ENCODE measurements at places on chromosomes 11 and 22.

GRCh38 chr11:43833657-43834073 lies 47.0 kb upstream of the ALKBH3 start:
- DNase-seq: no peak

- no peak for DNase-seq
Observed at GRCh38 chr11:66782726-66783125, 53.7 kb upstream of the SPTBN2 start.

- DNase-seq: no peak
Observed at GRCh38 chr22:46972901-46973831, 210.7 kb downstream of the TBC1D22A start.

DNA sequence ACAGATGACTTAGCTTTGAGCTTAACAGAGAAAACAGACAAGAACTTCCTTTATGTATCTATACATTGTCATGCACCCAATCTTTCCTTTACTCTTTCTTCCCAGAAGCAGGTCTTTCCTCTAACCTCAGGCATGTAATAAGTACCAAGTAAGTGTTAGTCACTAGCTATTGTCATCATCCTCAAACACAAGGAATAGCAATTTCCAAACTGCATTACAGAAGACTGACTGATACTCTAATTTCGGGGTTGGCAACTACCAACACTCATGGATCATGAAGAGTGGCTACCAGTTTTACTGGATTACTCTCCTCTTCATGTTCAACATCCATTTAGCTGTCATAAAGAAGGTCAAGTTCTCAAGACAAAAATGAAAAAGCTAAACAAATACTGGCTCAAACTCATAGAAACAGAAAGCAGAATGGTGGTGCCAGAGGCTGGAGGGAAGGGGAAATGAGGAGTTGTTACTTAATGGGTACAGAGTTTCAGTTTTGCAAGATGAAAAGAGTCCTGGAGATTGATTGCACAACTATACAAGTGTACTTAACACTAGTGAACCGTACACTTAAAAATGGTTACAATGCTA lies 111.6 kb downstream of the SIK3 start:
- no peak for DNase-seq

DNA sequence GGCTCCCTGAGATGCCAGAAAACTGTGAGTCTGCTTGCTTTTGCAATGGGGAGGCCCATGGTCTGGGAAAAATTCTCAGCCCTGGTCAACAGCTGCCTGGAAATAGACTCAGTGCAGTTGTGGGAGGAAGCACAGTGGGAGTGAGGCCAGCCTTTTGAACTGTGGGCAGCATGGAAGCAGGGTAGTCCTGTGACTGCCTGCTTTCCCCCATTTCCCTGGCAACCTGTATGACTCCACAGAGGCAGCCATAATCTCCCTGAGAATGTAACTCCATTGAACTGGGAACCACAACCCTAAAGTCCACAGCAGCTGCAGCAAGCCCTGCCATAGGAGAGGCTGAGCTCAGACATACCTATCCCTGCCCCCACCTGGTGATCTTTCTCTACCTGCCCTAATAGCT lies 494.6 kb upstream of the FAT3 start:
- DNase-seq: no peak

DNA sequence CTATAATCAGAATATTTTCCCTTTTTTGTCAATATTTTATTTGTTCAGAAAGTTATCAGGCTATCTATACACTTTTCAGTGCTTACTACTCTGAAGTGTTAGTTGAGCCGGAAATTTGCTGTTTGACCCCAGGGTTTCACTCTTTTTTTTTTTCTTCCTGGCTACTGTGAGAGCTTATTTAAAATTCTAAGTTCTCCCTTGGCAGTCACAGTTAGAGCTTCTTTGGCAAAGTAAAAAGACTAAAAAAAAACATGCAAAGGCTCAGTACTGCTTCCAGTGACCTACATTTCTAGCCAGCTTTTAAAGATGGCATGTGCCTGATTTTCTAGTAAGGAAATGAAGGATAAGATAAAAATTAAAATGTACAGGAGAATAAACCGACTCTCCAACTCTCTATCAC lies 48.4 kb downstream of the ELP4 start:
- DNase-seq: no peak
